ENCODE measurements at places on chromosomes 7 and 10.

GRCh38 chr10:7763929-7764328 is 23.9 kb downstream of the KIN start:
- DNase-seq, result no peak

DNA sequence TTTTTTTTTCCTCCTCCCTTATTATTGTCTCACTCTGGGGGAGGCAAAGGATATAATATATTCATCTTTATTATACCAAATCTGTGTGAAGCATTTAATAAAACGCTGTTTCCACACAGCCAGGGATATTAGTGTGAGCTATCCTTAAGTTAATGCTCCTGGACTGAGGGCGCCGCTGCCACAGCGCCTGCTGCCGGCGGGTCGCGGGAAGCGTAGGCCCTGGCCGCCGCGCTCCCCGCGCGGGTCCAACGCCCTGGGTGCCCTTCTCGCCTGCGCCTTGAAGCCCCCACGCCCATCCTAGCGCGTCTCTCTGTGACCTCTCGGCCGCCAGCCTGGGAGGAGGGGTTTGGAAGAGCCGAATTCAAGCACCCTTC is 9.5 kb upstream of the LBX1 start:
- DNase-seq, result peak; percentile 11

GRCh38 chr10:68560943-68561864 is 1.1 kb downstream of the TET1 start:
- DNase-seq, result no peak

DNA sequence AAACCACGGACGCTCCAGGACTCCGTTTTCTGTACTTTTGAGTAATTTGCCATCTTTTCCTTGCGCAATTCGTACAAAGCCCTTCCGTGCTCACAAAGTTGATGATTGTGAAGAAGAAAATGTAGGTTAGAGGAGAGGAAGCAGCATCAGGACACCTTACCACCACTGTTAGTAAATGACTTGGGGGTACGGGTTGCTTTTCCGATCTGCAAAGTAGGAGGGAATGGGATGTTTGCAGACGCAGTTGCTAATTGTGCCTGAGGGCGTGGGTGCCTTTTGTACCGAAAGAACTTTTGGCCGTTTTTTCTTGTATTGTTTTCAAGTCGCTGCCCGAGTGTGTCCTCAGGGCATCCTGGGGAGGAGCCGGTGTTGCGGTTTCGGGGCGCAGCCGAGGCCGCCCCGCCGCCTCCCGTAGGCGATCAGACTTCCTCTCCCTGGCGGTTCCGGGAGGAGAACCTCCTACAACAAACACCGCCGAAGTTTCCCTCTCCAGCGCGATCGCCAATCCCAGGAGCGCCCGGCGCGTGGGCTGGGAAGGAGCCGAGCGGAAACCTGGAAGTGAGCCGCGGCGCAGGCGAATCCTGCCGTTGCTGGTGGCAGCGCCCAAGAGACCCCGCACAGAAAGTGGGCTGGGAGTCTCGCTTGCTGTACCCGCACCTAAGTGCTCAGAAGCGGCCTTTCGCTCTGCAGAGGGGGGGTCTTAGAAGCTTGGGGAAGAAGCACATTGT is 1.0 kb downstream of the PRR15 start:
- DNase-seq, result no peak

DNA sequence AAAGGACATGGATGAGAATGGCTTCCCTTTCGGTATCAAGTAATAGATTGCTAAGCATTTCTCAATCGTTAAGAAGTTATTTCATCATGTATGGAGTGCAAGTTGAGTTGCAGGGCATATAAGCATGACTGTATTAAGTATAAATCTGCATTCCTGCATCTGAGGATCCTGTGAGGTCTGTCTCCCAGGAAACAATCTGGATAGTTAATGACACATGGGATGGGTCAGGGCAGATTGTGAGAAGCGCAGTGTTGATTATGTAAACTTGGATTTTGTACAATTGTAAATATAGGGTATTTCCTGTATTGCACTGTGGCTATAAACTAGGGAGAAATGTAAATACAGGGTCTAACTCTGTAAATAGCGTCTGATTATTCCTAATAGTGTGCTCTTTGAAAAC is 102.6 kb downstream of the PLXDC2 start:
- no peak for DNase-seq

- no peak for DNase-seq
Measured at GRCh38 chr7:75565132-75565837, 73.2 kb downstream of the SPDYE5 start.

DNA sequence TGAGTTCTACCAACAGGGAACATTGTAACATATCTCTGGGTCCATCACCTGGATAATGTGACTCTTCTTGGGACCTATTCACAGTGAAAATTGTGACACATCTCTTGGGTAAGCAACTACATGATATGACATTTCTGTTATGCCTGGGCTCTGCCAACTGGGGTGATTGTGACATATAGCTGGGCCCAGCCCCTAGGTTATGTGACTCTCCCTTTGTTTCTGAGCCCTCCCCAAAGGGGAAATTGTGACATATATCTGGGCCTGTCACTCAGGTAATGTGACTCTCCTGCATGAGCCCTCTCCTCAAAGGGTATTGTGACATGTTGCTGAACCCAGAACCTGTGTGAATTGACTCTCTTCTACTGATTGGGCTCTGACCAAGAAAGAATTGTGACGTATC is 22.4 kb upstream of the ZNF107 start:
- DNase-seq, result no peak
